ENCODE measurements at places on chromosomes 16 and 17. TPM values are rescaled to one million over a fixed set of nuclear protein-coding genes. Genes with fewer than 3 reads are reported as not detected.

DNA sequence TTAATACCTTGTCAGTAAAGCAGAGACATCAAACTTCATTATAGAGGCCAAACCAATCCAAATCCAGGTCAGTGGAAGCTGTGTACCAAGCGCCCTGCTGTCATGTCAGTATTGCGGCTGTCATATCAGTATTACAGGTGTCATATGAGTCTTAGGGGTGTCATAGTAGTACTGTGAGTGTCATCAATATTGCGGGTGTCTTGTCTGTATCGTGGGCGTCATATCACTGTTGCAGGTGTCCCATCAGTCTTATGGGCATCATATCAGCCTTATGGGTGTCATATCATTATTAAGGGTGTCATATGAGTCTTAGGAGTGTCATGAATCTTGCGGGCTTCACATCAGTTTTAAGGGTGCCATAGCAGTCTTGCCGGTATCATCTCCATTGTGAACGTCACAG, 6.0 kb upstream of the PRDM7 start:
- no peak for DNase-seq

The AANAT gene
- polyA plus RNA-seq = 0.30 TPM

DNA sequence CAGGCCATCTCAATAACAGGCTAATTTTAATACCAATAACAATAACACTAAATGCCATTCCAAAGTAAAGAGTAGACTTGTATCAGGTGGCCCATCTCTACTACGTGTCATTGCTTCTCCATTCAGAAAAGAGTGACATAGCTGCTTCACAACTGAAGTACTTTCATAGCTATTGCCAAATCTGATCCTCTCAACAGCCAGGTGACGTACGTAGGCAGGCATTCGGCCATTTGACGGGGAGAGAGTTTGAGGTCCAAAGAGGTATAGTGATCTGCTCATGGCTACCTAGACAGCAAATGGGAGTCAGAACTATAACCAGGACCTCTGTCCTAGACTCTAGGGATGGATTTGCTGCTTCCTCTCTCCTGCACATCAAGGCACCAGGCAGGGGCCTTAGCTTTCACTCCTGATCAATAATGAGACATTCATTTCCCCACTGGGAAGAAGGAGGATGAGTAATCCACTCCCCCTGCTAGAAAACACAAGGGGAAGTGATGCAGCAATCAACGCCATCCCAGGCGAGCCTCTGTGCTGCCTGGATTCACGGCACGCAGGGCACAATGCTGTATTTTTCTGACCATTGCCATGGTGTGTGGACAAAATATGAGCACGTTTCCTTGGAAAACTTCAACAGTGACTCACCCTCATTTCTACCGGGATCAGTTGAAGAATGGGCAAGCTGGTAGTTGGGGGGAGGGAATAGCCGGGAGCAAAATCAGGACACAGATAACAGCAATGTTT, 80.9 kb downstream of the SPACA3 start:
- no peak for DNase-seq

- no peak for DNase-seq
Measured at GRCh38 chr17:65261152-65261551, 124.0 kb downstream of the RGS9 start.

The NOL3 gene
- polyA plus RNA-seq = 8.3 TPM

- DNase-seq = no peak
Measured at GRCh38 chr17:3012926-3013581, 50.4 kb downstream of the OR1D5 start.

DNA sequence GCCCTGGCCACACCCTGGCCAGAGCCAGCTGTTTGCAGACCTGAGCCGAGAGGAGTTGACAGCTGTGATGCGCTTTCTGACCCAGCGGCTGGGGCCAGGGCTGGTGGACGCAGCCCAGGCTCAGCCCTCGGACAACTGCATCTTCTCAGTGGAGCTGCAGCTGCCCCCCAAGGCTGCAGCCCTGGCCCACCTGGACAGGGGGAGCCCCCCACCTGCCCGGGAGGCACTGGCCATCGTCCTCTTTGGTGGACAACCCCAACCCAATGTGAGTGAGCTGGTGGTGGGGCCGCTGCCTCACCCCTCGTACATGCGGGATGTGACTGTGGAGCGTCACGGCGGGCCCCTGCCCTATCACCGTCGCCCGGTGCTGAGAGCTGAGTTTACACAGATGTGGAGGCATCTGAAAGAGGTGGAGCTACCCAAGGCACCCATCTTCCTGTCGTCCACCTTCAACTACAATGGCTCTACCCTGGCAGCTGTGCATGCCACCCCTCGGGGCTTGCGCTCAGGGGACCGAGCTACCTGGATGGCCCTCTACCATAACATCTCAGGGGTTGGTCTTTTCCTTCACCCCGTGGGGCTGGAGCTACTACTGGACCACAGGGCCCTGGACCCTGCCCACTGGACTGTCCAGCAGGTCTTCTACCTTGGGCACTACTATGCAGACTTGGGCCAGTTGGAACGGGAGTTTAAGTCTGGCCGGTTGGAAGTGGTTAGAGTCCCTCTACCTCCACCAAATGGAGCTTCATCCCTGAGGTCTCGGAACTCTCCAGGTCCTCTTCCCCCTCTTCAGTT, 578 bp downstream of the AOC2 start:
- DNase-seq = no peak

- no peak for DNase-seq
Measured at GRCh38 chr16:6122401-6122800, 1024.8 kb upstream of the EEF2KMT start.

- no peak for DNase-seq
Measured at GRCh38 chr16:66933776-66934137, 445 bp downstream of the CIAO2B start.
